Natural killer cell treated with Interleukin-12 subunit alpha and Interleukin-12 subunit beta and Interleukin-15 and Interleukin-18, amount 100 ng/mL, for 72 hours (primary cell): ENCODE measurements at places on chromosomes 1 and 21.
A peak's percentile ranks its signal among the peaks of the same experiment; 100 is the strongest.

GRCh38 chr1:162389021-162389818 lies 7.7 kb downstream of the C1orf226 start:
- no peak for DNase-seq

- DNase-seq, result no peak
These were observed 584 bp upstream of the C1orf141 start for GRCh38 chr1:67135354-67135753.

DNA sequence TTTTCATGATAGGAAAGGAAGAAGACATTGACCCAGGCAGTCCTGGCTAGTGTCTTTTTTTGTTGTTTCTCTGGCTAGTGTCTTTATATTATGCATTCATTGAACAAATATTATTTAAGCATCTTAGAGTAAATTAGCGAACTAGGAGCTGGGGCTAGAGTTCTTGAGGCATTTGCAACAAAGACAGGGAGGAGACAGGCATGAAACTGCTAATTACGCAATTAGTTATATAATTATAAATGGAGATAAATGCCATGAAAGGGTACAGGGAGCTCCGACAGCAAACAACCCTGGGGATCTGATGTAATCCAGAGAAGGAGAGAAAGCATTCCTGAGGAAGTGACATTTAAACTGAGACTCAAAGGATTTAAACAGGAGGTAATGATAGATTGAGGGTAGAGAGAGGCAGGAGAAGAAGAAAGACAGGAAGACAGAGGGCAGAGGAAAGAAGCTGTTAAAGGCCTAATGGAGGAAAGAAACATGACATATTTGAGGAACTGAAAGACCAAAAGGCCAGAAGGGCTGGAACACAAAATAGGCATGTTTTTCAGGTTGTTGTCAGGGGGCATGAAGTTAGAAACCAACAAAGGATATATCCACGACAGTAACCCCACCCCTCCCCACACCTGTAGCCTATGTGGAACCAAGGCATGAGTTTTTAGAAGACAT lies 99.5 kb upstream of the GJB5 start:
- no peak for DNase-seq

DNA sequence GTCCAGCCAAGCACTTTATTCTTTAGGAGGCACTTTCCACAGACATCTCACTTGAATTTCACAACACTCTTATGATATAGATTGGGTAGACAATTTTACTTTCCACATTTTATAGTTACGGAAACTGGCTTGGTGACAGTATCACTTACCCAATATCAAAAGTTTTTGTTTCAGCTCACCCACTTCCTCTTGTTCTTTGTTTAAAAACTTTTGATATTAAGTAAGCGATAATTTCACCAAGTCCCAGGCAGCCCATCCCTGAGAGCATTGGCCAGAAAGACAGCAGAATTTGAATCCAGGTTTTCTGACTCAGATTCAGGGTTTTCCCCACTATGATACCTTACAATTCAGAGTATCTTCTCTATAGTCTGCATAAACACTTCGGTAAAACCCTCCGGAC lies 60.0 kb downstream of the LRIG2 start:
- no peak for DNase-seq

DNA sequence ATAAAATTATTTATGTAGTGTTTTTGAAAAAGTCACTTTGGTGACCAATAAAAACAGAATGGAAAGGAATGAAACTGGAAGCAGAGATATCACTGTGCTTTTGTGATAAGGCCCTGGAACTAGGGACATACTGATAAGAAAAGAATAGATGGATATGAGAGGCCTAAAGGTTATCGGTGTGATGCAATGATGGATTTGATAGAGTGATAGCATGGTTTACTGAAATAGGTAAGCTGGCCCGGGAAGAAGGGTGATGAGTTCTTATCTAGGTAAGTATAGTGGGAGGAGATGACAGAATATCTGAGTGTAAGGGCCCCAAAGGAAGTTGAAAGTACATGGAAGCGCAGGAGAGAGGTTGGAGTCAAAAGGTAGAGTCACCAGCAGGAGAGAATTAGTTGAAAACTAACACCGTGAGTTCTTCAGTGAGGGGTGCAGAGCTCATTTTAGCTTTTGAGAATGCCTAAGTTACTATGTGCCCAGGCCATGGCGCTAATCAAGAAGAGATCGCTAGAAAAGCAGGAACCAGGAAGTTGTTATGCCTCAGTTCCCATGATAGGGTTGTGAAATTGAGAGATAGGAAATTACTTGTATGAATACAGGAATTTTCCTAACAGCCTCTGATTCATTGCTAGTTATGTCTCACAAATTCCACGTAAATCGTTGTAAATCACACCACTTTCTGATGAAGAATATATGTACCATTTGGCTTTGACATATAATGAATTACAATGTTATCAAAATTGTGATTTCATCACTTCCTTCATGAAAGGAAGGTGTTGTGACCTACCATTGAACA lies 115.3 kb downstream of the PLA2G4A start:
- no peak for DNase-seq

DNA sequence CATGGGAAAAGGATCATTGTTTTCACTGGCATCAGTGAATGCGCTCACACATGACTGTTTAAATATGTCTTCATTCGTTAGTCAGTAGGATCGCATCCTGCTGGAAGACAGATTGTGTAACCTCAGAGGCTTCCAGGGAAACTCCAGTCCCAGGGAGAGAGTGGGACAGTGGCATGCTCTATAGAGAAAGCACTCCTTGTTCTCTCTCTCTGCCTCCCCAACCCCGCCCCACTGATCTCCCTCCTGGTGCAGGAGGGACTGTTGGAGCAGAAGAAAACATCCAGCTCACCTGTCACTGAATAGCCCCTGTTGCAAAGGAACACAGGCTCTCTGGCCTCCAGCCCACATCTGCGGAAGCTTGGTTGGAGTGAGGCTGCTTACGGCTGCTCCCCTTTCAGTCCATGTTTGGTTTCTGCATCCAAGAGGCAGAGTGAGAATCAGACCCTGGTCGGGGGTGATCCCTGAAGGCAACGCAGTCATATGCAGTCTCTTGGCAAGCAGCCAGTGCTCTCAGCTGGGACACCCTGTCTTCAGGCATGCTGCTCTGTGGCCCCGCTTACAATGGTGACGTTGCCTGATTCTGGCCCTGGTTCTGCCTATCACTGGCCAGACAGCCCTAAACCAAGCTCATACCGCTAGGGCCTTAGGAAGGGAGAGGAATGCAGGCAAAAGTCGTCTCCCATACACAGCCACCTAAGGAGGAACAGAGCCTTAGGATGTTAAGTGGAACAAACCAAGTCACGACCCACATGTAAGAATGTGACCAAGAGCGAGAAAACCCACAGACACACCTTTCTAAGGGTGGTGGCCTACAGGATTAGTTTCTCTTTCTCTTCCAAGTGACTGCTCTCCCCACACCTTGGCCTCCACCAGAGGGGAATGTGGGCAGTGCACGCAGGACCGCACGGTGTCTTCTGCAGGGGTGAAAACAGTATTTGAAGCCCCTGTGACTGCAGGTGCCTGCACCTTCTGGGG lies 39.7 kb downstream of the BACE2 start:
- no peak for DNase-seq

DNA sequence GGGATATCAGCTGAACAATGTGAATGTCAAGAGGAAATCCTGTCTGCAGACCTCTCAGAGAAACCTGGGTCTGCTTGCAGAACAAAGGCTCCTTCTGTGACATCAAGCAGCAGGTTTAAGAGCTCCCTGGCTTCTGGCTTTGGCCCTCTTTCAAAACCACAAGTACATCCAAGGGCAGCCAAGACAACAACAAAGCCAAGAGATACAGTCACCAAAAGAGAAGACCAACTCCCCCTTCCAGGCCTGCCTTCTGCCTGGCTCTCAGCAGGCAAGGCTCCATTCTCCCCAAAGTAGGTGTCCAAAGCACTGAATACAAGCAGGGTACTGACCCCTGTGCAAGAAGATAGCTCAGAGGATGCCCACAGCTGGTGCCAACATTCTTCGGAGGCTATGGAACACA lies 11.5 kb downstream of the BCAR3 start:
- DNase-seq, result no peak

DNA sequence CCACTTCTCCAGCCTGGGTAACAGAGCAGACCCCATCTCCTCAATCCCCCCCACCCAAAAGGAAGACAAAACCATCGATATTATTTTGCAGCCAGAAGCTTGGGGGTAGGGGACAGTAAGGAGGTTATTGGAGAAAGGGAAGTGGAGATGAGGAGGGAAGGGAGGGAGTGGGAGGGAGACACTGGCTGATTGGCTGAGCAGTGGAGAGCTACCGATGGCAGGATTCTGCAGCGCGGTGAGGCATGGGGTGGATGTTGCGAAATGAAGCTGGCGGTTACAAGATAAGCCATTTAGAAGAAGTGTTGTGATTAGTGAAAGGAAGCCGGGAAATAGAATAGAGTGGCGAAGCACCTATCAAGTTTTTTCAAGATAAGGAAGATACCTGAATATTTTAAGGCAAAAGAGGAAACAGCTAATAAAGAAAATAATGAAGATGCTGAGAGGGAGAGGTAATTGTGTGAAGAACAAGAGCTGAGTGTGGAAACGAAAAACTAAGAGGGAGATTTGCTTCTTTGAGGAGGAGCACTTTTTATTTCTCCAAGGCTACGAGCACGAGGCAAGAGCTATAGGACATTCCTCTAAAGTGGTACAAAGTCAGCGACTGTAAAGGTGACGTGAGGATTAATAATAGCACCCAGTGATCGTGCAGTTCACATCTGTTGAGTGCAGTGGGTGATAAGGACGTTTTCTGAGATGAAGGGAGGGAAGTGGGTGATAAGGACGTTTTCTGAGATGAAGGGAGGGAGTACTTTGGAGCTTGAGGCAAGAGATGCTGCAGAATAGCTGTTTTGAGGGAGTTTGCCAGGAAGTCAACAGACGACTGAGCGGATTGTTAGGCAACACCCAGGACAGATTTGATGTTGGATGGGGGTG lies 103.2 kb upstream of the KIF26B start:
- no peak for DNase-seq

DNA sequence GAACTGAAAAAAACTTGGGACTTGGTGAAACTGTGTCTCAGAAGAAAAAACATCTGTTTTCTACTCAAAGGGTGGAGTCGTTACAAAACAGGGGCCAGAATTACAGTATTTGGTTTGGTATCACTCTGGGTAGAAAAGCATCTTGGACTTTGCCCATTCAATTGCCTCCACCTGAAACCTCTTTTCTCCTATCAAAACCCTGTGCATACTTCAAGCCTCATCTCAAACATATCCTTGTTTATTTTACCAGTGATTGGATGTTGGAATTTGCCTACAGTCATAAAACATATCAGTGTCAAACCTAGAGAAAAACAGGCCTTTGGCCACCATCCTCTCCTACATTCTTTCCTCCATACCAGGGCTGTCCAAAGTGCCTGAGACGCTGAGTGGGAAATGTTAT lies 281.5 kb downstream of the PLPP3 start:
- DNase-seq, result no peak

DNA sequence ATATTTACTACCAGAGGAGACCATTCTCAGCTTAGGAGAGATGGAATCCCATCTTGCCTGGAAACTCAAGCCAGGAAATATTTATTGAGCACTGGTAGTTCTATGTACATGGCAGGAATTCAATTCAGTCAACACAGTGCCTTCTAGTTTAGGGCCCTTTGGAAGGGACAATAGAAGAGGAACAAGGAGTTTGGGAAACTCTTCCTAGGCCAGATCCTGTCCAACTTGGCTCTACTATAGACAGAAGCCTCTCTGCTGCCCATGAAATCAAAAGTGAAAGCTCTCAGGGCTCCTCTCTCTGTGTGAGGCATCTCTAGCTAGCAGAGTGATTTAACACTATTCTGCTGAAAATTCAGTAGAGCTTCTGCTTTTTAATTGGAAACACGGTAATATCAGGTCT lies 244.6 kb upstream of the MAP1LC3C start:
- DNase-seq, result no peak

GRCh38 chr1:154746622-154747299 lies 123.3 kb downstream of the KCNN3 start:
- DNase-seq, result peak; percentile 18

- no peak for DNase-seq
These were observed 259.0 kb downstream of the FOXD2 start for GRCh38 chr1:47696737-47697441.

GRCh38 chr1:154129391-154129970 lies 25.4 kb downstream of the NUP210L start:
- DNase-seq, result no peak

- no peak for DNase-seq
These were observed at the start of gene HES2 for GRCh38 chr1:6419804-6420453. HES2 (minus strand) TSS chr1:6419919; CDS start chr1:6419820, 99 bp downstream.

- no peak for DNase-seq
These were observed 9.7 kb upstream of the COL8A2 start for GRCh38 chr1:36134505-36135329.

- DNase-seq, result no peak
These were observed 35.8 kb downstream of the IVNS1ABP start for GRCh38 chr1:185281245-185281644.

- no peak for DNase-seq
These were observed 217.6 kb upstream of the SAMSN1 start for GRCh38 chr21:14763695-14764064.

- no peak for DNase-seq
These were observed 9.8 kb upstream of the LUZP1 start for GRCh38 chr1:23178414-23178813.

DNA sequence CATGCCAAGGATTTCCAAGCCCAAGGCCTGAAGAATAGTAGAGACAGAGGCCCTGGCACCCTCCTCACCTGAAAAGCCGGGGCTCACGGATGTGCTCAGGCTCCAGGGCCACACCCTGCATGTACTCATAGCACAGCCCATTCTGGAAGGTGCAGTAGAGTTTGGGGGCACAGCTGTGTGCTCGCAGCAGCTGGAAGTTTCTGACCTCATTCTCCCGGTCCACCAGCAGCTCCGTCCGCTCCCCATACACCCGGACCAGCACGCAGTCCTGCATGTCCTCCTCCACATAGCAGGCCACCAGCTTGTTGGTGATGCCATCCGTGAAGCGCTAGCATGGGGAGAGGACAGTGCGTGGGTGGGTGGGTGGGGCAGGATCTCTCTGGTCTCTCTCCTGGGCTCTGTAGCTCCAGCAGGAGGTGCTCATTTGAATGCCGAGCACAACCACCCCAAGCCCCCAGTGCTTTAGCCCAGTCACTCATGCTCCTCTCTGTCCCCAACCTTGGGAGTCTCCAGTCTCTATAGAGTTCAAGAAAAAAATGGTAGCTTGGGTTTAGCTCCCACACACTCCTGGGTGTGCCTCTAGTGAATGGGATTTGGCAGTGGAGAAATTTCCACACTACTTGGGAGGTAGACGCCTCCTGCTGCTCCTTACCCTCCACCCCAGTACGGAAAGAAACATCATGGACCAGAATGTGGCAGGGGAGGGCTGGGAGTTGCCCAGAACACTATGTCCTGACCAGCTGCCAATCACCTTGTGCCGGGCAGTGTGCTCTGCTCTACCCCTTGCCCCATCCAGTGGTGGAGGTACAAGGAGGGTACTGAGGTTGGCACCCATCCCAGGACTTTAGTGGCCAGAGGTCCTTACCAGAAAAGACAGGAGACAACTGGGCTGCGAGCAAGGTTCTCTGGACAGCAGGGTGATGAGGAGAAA lies 1.9 kb downstream of the ETNK2 start:
- no peak for DNase-seq
